ENCODE measurements at places on chromosomes 1 and 21. TPM values are rescaled to one million over a fixed set of nuclear protein-coding genes. Genes with fewer than 3 reads are reported as not detected.

GRCh38 chr1:227893949-227894721 lies 53.6 kb downstream of the WNT9A start:
- no peak for DNase-seq

- DNase-seq: no peak
Observed at GRCh38 chr1:116393792-116394191, 20.7 kb downstream of the ATP1A1 start.

DNA sequence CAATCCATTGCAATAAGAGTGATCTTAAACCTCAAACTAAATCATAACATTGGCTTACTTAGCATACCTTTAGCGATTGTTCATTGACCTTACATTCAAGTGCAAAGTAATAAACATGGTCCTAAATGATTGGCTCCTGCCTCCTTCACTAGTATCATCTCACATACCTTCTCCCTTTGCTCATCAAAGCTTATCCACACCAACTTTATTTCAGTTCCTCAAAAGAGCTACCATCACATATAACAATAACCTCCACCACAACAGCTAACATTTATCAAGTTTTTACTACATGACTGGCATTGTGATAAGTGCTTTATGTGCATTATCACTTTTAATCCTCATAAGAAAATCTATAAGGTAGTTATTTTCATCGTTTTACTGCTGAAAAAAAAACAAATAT lies 198.8 kb downstream of the COL24A1 start:
- no peak for DNase-seq

DNA sequence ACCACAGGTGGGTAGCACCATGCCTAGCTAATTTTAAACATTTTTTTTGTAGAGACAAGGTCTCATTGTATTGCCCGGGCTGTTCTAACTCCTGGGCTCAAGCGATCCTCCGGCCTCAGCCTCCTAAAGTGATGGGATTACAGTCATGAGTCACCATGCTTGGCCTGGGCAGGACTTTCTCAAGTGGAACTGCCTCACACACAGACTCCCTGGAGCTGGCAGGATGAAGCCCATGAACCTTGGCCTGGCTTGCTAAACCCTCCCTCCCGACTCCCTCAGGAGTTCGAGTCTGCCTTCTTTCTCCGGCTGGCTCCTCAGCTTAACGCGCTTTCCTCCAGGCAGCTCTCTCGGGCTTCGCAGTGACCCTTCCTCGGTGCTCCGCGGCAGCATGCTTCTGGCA lies 7.7 kb upstream of the ECE1 start:
- no peak for DNase-seq

DNA sequence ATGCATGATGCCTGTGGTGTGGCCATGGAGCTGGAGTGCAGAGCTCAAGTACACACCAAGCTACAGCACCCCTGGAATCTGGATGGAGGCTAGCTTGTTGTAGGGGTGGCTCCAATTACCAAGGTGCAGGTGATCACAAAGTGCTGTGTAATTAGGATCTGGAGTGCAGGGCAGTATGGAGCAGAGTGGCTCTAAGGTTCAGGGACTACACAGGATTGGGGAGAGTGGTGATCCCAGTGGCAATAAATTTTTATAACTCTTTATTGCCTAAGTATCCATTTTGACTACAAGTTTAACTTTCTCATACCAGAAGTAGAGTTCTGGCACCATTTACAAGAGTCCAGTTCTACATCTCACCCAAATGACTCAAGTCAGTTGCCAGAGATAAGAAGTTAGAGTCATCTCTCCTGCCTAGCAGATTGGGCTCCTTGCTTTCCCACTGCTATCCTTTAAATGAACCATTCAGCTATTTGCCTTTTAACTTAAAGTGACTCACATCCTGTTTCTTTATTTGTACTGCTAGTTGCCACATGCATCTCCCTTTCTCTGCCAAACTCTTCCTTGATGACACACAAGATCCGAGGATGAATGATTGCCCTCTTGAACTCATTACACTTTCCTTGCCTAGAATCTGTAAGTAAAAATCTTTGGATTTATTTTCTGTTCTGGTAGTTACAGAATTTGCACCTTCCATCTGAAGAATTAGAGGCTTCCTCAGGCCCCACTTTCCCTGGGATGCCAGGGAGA lies 427.2 kb downstream of the KCNT2 start:
- DNase-seq: no peak

DNA sequence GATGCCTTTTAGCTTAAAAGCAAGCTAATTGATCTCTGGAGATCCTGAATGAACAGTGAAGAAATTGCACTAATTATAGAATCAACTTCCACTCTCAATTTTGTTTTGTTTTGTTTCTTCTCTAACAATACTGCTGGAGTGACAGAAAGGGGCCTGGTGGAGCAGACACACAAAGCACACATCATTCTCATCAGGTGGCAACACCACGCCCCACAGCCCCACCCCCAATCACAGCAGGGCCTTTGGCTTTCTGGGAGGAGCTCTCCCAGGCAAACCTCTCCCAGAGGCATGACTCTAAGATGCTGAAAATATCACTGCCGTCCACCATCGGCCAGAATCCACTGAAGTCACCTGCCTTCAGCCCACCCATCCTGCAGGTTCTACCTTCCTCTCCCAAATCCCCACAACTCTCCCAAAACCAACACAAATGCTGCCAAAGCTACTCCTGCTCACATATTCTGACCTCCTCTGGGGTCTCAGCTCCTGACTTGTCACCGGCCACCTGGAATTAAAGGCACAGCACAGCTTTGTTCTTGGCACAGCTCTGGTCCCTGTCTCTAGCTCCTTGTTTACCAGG lies 120.7 kb downstream of the GRIK3 start:
- no peak for DNase-seq

DNA sequence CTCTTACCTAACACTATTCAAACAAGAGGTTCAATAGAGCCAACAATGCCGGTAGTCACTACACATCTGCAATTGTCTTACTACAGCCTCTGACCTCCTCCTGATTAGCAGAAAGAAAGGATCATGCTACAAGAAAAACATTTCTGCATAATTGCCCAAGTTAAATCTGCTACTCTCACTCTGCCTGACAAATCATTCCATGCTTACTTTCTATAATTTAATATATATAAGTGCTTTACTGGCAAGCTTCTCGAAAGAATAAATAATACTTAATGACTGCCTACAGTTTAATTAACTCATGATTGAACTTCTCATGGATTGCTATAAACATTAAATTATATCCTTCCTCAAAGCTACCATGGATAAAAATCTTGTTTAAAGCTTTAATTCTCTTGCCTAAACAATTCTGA lies 156.0 kb downstream of the SLC45A1 start:
- no peak for DNase-seq

- peak; percentile 46 for DNase-seq
Observed at GRCh38 chr1:177809819-177810218, 160.0 kb downstream of the SEC16B start.

GRCh38 chr1:152367436-152367835 lies 7.6 kb upstream of the FLG2 start:
- DNase-seq: no peak

DNA sequence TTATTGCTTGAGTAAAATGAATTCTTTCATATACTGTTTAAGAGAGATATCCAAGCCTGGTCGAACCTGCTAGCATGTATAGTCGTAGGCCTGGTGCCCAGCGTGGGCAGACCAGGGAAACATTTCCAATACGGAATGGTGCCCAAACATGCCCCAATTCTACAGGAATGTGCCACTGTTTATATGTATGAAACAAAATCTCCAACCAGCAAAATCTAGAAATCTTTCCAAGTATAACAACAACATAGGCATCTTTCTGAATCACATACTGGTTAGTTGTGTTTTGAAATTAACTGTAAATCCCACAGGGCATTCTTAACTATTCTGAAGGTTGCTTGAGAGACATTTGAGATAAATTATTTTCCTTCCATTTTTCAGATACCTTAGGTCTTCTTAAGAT lies 17.0 kb upstream of the ABCD3 start:
- no peak for DNase-seq

DNA sequence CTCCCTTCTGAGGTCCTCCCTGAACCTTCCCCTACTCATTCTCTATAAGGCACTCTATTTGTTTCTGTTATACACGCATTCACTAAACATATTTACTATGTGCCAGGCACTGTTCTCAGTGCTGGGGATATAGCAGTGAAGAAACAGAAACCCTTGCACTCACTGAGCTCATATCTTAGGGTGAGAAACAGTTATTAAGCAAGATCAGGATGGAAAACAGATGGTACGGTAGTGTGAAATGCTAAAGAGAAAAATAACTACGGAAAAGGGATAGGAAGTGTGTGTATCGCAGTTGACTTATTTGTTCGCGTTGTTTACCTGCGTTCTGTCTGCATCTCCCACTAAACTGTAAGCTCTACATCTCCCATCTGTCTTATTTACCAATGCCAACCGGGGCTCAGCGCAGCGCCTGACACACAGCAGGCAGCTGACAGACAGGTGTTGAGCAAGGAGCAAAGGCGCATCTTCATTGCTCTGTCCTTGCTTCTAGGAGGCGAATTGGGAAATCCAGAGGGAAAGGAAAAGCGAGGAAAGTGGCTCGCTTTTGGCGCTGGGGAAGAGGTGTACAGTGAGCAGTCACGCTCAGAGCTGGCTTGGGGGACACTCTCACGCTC lies 572 bp downstream of the CYB5RL start:
- DNase-seq: no peak

DNA sequence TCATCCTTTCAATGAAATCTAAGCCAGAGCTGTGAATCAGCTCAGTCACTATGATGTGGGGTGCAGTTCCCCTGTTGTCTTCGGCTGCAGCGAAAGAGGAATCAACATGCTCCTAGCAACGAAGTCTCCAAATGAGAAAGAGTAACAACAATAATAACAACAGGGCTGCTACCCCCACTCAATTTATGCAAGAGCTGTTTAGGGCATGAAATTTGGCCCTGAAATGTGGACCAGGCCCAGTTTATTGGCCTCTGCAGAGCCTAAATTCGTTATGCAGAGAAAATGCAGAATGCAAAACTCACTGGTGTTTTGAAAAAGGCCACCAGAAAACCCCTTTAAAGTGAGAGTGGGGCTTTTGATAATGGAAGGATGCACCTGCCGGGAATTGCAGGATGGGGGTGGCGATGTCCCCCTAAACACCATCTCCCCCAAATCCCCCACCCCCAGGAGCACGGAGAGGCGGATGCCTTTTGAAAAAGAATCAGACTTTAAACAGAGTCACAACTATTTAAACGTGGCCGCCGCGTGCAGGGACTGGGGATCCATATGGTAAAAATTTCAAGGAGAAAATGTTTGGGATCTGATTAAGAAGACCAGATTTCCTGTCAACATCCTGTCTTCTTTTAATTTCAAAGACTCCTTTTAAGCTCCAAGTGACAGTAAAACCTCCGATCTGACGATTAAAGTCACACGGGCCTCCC lies 1.9 kb downstream of the RUNX3 start:
- no peak for DNase-seq

GRCh38 chr1:60573121-60573520 lies 499.6 kb upstream of the C1orf87 start:
- no peak for DNase-seq

DNA sequence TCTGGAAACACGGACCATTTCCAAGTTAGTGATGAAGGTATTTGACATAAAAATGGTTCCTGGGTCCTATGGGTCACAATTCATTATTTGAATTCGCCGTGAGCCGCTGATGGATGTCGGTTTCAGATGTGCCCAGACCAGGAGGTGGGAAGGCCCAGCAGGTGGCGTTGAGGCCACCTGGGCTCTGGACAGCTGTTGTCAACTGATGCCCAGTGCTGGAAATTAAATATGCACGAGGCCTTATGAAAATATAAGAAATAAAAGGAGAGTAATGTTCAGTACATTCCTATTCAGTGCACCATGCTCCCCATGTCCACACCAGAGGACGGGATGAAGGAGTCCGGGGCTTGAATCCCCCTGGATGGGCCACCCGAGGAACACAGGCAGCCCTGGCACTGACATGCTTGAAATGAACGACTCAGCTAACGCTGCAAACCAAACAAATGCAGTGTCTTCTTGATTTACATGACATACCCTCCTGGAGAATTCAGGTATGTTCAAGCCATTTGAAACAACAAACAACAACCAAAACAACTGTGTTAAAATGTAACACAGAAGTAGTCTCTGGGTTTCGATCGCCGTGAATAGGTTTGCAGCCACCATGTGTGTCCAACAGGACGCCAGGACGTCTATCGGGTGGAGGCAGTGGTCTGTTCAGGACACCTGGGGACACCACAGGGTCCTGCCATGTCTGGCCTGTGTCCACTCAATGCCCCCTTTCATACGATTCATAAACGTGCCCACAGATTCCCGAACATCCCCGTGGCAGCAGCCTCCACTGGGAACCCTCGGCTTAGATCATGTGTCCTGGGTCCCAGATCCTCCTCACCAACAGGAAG lies 6.1 kb downstream of the TFF3 start:
- DNase-seq: no peak

GRCh38 chr1:68181165-68181556 lies 51.2 kb downstream of the WLS start:
- DNase-seq: no peak

DNA sequence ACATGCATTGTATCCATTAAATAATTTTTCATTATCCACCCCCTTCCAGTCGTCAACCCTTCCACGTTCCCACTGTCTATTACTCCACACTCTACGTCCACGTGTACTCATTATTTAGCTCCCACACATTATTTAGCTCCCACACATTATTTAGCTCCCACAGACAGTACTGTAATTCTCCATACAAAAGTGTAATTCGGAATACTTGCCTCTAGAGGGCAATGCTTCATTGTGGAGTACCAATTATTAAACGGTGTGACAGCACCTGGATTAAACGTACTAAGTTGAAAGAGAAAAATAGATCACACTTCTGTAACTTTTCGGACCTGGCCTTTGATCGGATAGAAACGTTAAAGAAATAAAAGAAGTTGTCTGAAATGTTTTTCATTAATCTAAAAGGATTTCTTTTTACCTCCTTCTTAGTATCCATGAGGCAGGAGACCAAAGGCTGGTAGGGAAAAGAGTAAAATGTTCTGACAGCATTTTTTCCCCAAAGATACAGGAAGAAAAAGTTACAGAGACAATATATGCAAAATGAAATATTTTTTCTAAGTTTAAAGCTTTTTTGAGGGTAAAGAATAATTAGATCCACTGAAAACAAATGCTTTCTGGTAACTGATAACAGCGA lies 99.2 kb downstream of the LHX8 start:
- DNase-seq: peak; percentile 30

GRCh38 chr1:113834716-113835115 lies 22.4 kb upstream of the RSBN1 start:
- no peak for DNase-seq

GRCh38 chr1:228089519-228090380 lies 7.2 kb downstream of the ARF1 start:
- no peak for DNase-seq

- DNase-seq: no peak
Observed at GRCh38 chr1:78678324-78678723, 28.7 kb downstream of the IFI44 start.

GRCh38 chr1:54287176-54287650 lies 87.2 kb downstream of the MRPL37 start:
- peak; percentile 81 for DNase-seq

GRCh38 chr1:226710501-226710900 lies 28.6 kb downstream of the ITPKB start:
- DNase-seq: no peak

SPATA1 gene
- 4.2 TPM for polyA plus RNA-seq

TP73 gene
- 0.55 TPM for polyA plus RNA-seq

DSCAM gene
- 0.03 TPM for polyA plus RNA-seq

GPR37L1 gene
- polyA plus RNA-seq: 0.12 TPM

PDZK1 gene
- 192 TPM for polyA plus RNA-seq

GNAT2 gene
- polyA plus RNA-seq: not detected

OR2L3 gene
- not detected for polyA plus RNA-seq

NBPF15 gene
- polyA plus RNA-seq: 103 TPM

Measured in left kidney (tissue), 8 donors.